ENCODE measurements at places on chromosomes 3 and 15.

GRCh38 chr3:66639809-66640356 lies 139.1 kb upstream of the LRIG1 start:
- no peak for DNase-seq

DNA sequence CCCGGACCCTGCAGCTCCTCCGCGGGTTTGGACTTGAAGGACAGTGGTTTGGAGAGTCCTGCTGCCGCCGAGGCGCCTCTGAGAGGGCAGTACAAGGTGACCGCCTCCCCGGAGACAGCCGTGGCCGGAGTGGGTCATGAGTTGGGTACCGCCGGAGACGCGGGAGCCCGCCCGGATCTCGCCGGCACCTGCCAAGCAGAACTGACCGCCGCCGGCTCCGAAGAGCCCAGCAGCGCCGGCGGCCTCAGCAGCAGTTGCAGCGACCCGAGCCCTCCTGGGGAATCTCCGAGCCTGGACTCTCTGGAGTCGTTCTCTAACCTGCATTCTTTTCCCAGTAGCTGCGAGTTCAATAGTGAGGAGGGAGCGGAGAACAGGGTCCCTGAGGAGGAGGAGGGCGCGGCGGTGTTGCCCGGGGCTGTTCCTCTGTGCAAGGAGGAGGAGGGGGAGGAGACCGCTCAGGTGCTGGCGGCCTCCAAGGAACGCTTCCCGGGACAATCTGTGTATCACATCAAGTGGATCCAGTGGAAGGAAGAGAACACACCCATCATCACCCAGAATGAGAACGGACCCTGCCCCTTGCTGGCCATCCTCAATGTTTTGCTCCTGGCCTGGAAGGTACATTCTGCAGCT lies 634 bp downstream of the MINDY2 start:
- peak; percentile 34 for DNase-seq

DNA sequence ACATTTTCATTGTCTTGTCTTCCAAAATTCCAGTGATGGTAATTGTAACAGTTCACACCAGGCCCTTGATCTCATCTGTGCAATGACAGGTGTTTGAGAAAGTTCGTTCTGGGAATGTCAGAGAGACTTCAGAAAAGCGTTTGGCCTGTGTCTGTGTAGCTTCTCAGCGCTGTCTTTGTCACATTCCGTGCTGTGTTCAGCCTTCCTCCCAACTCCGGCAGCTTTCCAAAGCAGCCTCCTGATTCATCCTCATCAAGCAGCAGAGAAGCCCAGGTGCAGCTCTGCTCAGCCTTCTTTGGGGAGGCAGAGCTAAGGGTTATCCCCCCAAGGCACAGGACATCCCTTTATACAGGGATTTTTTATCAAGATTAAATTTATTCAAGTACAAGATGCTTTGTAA lies 494.0 kb upstream of the SUCLG2 start:
- DNase-seq = no peak

DNA sequence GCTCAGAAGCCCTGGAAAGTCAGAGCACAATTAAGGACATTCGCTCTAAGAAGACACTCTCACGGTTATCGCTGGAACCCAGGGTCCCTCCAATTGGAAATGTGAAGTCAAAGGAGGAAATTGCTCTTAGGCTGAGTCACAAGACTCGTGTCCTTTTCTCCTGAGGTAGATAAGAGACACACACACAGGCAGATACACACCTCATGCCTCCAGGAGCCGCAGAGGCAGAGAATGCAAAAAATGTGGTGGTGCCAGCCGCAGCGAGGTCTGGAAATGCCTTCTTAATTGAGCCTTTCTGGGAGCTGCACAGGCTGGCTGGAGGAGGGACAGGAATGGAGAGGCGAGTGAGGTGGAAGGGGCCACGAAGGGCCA lies 189.3 kb downstream of the OPA1 start:
- no peak for DNase-seq

GRCh38 chr3:142319094-142319493 lies 93.7 kb upstream of the GK5 start:
- DNase-seq = no peak

GRCh38 chr3:130276203-130276803 lies 69.2 kb upstream of the COL6A5 start:
- no peak for DNase-seq

- DNase-seq = no peak
Observed at GRCh38 chr3:49333091-49333490, 6.8 kb downstream of the USP4 start.

- no peak for DNase-seq
Observed at GRCh38 chr15:26614734-26615133, 158.1 kb downstream of the GABRB3 start.

- DNase-seq = no peak
Observed at GRCh38 chr15:86776145-86776544, 696.5 kb downstream of the AGBL1 start.

- DNase-seq = no peak
Observed at GRCh38 chr15:95464509-95464908, 866.0 kb upstream of the NR2F2 start.

- no peak for DNase-seq
Observed at GRCh38 chr15:66646308-66646707, 55.7 kb upstream of the SMAD6 start.

GRCh38 chr15:48250640-48251076 lies 44.6 kb downstream of the SLC12A1 start:
- DNase-seq = no peak

- DNase-seq = no peak
Observed at GRCh38 chr3:67853520-67853919, 199.1 kb upstream of the SUCLG2 start.

DNA sequence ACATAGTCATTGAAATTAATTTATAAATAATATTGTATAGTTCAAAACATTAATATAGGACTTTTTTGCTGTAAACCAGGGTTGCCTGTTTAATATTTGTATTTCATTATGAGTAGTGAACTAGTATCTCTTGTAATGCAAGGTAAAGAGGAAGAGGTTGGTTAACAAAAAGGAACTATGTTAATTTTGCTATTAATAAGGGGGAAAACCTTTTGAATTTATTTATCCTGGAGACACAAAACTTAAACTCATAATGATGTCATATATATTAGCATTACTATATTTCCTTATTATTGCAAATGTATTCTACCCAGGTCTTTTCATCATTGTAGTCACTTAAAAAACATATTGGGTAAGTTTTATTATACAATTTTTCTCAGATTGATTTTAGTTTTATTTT lies 94.5 kb downstream of the CHL1 start:
- DNase-seq = no peak

DNA sequence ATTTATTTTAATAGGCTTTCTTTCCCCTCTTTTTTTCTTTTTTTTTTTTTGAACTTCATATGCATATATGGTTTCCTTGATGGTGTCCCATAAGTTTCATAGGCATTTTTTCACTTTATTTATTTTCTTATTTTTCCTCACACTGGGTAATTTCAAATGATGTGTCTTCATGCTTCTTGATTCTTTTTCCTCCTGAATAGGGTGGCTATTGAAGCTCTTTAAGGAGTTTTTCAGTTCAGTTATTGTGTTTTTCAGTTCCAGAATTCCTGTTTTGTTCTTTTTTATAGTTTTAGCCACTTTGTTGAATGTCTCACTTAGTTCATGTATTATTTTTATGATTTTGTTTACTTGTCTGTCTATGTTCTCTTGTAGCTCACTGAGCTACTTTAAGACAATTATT lies 273.2 kb downstream of the NFKBIZ start:
- no peak for DNase-seq

GRCh38 chr15:90375071-90375470 lies 13.0 kb upstream of the IQGAP1 start:
- DNase-seq = no peak

DNA sequence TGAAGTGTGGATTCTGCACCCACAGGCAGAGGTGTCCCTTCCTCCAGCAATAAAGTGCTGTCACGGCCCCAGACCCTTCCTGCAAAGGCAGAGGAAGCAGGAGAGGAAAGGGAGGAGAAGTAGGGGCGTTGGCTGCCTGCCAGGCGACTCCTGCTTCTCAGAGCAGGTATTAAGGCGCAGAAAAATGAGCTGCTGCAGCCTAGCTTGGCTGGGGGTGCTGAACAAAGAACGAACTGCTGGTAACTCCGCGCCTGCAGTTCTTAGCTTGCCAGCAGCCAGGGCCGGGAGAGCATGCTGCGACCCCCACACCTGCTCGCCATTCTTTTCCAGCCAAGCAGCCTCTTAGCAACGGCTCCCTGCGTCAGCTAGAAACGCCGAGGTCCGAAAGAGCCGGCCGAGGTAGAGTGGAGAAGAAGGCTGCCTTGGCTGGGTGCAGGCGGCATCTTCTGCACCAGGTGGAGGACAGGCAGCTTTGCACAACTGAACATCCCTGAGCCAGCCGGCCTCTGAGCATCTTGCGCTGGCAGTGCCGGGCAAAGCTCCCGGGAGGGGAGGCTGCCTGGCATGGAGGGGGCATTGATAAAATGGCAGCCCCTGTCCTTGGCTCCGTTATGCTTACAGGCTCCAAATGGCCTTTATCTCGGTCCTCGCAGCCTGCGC lies 296.0 kb downstream of the MEX3B start:
- DNase-seq = no peak

DNA sequence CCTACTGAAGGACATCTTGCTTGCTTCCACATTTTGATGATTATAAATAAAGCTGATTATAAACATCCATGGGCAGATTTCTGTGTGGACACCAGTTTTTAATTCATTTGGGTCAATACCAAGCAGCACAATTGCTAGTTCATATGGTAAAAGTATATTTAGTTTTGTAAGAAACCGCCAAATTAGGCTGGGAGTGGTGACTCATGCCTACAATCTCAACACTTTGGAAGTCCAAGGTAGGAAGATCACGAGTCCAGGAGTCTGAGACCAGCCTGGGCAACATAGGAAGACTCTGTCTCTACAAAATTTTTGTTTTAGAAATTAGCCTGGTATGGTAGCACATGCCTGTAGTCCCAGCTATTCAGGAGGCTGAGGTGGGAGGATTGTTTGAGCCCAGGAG lies 52.6 kb upstream of the ABHD2 start:
- no peak for DNase-seq

DNA sequence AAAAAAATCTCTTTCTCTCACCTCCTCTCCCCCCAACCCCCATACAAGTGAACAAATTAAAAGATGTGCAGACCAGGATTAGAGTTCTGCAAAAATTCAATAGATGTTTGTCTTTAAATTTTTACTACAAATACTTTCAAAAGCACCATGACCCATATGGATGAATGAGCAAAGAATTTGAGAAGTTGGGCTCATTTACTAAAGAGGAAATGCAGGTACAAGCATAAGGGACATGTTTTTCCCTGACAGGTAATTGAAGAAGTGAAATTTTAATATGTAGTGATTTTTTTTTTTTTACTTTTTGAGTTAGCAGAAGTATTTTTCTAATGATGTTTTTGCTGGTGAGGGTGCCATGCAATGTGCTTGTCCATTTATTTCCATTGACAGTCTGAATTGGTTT lies 15.3 kb downstream of the PIK3CA start:
- no peak for DNase-seq

GRCh38 chr15:58169934-58170333 lies 31.8 kb downstream of the AQP9 start:
- no peak for DNase-seq

GRCh38 chr3:111667621-111668239 lies 72.6 kb upstream of the ZBED2 start:
- peak; percentile 10 for DNase-seq

GRCh38 chr3:16810593-16811367 lies 74.0 kb upstream of the PLCL2 start:
- no peak for DNase-seq

DNA sequence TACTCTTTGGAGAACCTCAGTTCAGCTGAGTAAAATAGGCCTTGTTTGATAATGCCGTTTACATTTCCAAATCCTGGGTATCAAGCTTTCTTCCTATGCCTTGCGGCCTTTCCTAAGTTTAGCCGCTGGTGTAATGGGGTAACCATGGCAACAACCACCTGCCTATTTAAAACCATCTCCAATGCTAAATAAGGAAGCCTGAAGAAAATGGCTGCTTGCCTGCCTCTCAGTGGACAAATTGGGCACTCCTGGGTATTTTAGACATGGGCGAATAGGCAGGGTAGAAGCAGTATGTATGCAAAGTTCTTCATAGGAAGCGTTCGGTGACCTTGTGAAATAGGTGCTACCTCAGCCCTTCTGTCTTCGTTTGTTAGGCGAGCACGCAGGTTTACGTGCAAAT lies 122.7 kb downstream of the DGKG start:
- DNase-seq = no peak

- no peak for DNase-seq
Observed at GRCh38 chr15:80550219-80550907, 144.7 kb upstream of the ABHD17C start.

DNA sequence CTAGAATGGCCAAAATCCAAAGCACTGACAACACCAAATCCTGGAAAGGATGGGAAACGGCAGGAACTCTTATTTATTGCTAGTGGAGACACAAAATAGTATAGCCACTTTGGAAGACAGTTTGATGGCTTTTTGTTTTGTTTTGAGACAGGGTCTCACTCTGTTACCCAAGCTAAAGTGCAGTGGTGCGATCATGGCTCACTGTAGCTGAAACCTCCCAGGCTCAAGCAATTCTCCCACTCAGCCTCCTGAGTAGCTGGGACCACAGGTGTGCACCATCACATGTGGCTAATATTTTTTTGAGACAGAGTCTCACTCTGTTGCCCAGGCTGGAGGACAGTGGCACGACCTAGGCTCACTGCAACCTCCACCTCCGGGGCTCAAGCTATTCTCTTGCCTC lies 27.3 kb upstream of the GPR160 start:
- no peak for DNase-seq

GRCh38 chr3:42526616-42527367 lies 24.3 kb downstream of the VIPR1 start:
- no peak for DNase-seq

GRCh38 chr15:96790004-96790403 lies 459.5 kb downstream of the NR2F2 start:
- no peak for DNase-seq

DNA sequence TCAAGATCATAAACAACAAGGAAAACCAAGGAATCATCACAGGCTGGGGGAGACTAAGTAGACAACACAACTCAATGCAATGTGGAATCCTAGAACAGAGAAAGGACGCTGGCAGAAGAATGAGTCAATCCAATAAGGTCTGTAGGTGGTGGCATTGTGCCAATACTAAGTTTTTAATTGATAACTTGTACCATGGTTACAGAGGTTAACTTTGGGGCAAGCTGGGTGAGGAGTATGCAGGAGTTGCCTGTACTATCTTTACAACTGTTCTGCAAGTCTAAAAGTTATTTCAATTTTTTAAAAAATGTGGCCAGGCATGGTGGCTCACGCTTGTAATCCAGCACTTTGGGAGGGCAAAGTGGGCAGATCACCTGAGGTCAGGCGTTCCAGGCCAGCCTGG lies 46.2 kb downstream of the RORA start:
- DNase-seq = no peak

GRCh38 chr15:91530279-91530678 lies 323.2 kb upstream of the SLCO3A1 start:
- no peak for DNase-seq

GRCh38 chr15:95590533-95591044 lies 739.9 kb upstream of the NR2F2 start:
- DNase-seq = no peak

- DNase-seq = no peak
Observed at GRCh38 chr3:38454884-38455638, 1.4 kb downstream of the ACVR2B start.

GRCh38 chr3:42012383-42012934 lies 50.6 kb upstream of the ULK4 start:
- DNase-seq = no peak

GRCh38 chr3:102593812-102594602 lies 159.2 kb downstream of the ZPLD1 start:
- no peak for DNase-seq

Data from activated naive CD4-positive, alpha-beta T cell (primary cell).